Stimulated activated CD8-positive, alpha-beta memory T cell treated with anti-CD3 and anti-CD28 coated beads, Interleukin-2, amount 100 ng/mL, for 1 hour (primary cell): ENCODE measurements at places on chromosomes 7 and 10.

- DNase-seq, result no peak
These were observed 10.9 kb downstream of the PDK4 start for GRCh38 chr7:95585426-95585789.

GRCh38 chr10:79081353-79082034, 12.7 kb downstream of the ZMIZ1 start:
- no peak for DNase-seq

DNA sequence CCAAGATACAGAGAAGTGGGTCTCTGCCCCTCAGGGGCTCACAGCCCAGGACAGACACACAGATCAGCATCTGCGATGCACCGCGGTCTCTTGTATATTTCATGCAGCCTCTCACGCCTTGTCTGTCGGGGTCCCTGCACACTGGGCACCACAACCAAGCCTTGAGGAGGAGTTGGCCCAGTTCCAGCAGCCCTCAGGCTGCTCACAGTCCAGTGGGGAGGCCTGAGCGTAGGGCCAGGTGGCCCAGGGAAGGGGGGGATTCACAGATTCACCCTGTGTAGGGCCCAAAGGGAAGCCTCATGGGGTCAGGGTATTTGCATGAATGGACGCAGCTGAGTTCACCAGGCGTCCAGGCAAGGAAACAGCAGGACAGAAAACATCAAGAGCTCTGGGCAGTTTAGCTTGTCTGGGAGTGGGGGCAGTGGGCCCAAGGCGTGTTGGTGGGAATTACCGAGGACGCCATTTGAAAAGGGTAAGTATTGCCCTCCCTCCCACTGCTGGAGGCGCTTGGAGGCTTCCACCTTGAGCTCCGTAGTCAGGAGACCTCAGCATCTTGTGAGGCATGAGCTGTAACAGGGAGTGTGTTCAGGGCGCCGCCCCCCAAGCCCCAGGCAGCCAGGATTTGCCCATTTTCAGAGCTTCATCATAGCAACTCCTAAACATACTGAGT, 129.1 kb upstream of the CHST15 start:
- no peak for DNase-seq

DNA sequence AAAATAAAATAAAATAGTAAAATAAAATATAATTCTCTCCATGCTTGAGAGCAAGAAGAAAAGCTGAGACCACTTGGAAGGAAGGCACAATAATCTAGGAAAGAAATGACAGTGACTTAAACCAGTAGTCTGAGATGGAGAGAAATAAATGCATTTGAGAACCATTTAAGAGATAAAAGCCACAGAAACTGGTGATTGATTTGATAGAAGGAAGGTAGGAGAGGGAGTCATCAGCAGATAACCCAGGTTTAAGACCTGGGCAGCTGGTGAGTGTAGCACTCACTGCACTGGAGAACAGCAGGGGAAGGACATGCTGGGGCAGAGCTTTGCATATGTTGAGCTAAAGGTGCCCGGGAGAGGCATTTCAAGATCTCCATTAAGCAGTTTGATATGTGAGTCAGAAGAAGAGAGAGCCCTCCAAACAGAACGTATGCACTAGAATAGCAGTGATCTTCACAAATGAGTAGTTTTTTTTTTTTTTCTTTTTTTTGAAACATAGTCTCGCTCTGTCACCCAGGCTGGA, 268.0 kb downstream of the DYNC1I1 start:
- DNase-seq, result no peak

DNA sequence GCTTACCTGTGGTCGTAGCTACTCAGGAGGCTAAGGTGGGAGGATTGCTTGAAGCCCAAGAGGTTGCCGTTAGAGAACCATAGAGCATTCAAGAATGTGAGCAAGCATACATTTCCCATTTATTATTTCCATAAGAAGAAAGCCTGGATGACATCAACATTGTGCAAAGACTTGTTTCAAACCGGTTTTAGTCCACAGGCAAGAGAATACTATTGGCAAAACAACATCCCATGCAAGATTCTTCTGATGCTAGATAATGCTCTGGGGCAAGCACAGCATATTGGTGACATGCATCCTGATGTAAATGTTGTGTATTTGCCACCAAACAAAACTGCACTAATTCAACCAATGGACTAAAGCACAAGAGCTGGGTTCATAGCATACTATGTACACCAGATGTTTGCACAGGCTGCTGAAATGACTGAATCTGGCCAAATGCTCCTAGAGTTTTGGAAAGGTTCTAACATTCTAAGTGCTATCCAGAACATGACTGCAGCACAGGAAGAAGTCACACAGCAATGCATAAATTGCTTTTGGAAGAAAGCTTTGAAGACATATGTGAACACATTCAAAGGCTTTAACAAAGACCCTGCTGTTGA, 42.6 kb downstream of the OTUD1 start:
- no peak for DNase-seq

DNA sequence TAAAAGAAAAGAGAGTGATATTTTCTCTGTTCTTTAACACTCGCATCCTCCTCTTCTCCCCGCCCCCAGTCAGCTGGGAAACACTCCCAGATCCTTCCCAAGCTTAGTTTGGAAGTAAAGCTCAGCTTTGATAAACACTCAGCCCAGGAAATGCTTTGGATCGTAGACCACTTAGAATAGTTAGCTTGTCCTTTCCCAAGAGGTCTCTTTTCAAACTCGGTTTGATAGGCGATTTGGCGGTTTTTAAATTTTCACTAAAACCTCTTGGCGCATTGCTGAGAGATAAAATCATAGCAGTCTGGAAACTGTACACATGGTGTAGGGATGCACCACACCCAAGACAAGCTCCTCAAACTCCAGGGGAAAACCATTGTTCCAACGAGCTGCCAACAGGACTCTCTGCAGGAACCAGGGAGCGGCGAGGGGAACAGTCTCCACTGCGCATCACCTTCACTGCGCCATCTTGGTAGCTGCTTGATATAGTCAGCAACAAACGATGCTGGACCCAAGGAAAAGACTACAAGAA, 22.3 kb downstream of the SMURF1 start:
- no peak for DNase-seq

- no peak for DNase-seq
These were observed 295.4 kb downstream of the PRPF18 start for GRCh38 chr10:13882119-13882711.

- DNase-seq, result no peak
These were observed 45.7 kb downstream of the BPGM start for GRCh38 chr7:134692344-134692705.

DNA sequence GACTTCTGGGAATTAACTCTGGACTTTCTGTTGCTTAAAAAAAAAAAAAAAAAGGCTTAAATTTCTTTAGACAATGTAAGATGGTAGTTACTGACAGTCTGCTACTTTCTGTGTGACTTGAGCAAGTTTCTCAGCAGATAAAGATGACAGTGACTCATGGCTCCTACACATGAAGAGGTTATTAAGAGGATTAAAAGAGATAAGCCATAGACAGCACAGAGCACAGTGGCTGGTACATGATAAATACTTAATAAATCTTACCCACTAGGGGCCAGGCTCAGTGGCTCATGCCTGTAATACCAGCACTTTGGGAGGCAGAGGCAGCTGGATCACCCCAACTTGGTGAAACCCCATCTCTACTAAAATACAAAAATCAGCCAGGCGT, 174.8 kb downstream of the JAZF1 start:
- no peak for DNase-seq

GRCh38 chr10:124296121-124296812, 122.5 kb downstream of the OAT start:
- no peak for DNase-seq

GRCh38 chr7:132424277-132424676, 152.0 kb downstream of the PLXNA4 start:
- no peak for DNase-seq

DNA sequence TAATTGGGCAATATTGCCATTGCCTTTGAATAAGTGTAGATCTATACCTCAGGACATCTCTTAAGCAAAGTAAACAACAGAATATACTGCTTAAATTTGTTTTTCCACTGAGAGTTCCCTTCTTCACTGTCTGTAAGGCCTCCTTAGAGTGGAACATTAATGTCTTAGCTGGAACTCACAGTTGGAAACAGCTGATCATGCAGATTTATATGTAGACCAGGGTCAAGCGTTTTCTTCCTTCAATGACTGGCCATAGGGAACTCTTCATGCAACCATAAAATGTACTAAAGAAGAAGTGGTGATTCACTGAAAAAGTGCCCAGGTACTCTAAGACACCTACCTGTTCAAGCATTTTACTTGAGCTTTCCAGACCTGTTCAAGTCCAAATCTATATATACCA, 18.3 kb upstream of the TBX20 start:
- no peak for DNase-seq

- no peak for DNase-seq
These were observed 172.3 kb downstream of the CHRM2 start for GRCh38 chr7:137040745-137041144.

- no peak for DNase-seq
These were observed 121.4 kb downstream of the TCF7L2 start for GRCh38 chr10:113071446-113071845.

- DNase-seq, result no peak
These were observed at the start of gene TEX36 for GRCh38 chr10:125683063-125683462. Gene TEX36 (minus strand): TSS chr10:125683163. CDS start chr10:125682989, 174 bp downstream.

DNA sequence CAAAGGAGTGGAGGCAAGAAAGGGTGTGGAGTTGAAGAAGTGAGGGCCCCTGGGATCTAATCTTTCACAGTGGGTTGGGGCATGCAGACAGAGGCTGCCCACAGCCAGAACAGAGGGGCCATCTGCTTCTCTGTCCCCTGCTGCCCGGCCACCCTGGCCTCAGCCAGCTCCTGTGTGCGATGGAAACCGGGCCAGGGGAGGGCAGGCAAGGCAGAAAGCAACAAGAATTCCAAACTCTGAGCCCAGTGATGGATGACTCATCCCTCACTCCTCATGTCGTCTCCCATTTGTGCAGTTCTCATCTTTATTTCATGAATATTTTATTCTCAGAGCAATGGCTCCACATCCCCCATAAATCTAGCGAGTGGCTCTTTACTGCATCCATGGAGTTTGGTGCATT, 757.1 kb downstream of the GRID1 start:
- DNase-seq, result no peak

DNA sequence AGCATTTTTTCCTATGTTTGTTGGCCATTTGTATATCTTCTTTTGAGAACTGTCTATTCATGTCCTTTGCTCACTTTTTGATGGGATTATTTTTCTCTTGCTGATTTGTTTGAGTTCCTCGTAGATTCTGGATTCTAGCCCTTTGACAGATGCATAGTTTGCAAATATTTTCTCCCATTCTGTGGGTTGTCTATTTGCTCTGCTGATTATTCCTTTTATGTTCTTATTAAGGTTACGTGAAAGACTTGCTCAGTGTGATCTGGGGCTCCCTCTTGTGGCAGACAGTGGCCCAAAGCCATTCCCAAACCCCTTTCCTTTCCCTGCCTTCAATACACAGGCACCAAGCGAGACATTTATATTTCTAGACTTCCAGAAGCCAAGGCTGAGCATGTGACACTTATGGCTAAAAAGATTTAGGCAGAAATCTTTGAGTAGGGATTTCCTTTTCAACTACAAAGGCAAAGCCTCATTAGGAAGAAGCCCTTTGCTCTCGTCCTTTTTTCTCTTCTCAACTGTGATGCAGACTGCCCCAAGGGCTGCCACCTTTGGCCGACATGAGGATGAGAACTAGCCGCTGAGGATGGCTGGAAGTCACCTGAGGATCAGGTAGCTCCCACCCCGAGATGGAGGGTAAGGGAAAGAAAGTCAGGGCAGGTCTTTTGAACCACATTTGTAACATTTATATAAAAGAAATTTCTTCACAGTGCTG, 23.6 kb downstream of the ST8SIA6 start:
- no peak for DNase-seq
